Activated naive CD4-positive, alpha-beta T cell treated with anti-CD3 and anti-CD28 coated beads, Interleukin-2, amount 50 U/mL, for 72 hours (primary cell): ENCODE measurements at places on chromosomes 11 and 22. TPM values are rescaled to one million over a fixed set of nuclear protein-coding genes. Genes with fewer than 3 reads are reported as not detected.

ZNRD2 gene
- 44.3 TPM for total RNA-seq

SPDYC gene
- total RNA-seq = not detected

CTSC gene
- total RNA-seq = 48.1 TPM

IRAG1 gene
- total RNA-seq = not detected

OR51B2 gene
- total RNA-seq = not detected

SCGB2A2 gene
- not detected for total RNA-seq
